Astrocyte (in vitro differentiated cells and primary cell): ENCODE measurements at places on chromosomes 5 and 9. TPM values are rescaled to one million over a fixed set of nuclear protein-coding genes. Genes with fewer than 3 reads are reported as not detected.

DNA sequence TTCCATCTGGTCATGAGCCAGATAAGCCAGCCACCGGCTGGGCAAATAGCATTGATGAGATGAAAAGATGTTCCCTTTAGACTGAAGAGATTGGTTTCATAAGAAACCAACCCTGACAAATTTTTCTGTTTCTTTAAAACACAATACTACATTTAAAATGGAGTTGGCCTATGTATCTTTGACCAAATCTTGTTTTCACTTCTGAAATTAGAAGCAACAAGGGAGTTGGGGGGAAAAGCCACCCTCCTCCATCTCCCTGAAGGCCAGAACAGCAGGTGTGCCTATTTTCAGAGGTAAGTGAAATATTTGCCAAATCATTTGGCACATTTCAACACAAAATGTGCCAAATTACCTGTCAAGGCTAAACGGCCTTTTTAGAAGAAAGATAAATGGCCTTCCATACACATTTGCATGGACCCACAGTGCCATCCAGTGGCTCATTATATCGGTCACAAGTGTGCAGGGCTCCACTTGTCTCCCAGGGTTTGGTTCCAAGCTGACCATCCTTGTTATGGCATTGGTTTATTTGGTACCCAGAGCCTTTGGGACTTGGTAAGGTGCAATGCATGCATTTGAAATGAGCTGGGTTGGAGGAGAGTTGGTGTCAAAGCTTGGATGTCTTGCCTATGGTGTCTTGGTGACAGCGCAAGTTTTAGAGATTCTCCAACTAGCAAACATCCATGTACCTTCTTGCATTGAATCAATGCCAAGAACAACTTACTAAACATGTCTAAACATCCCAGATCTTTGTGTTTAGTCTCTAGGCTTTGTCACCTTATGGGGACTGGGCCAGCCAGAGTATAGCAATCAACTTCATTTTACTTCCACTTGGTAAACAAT is 372.0 kb upstream of the KIF2A start:
- DNase-seq: peak; percentile 36

DNA sequence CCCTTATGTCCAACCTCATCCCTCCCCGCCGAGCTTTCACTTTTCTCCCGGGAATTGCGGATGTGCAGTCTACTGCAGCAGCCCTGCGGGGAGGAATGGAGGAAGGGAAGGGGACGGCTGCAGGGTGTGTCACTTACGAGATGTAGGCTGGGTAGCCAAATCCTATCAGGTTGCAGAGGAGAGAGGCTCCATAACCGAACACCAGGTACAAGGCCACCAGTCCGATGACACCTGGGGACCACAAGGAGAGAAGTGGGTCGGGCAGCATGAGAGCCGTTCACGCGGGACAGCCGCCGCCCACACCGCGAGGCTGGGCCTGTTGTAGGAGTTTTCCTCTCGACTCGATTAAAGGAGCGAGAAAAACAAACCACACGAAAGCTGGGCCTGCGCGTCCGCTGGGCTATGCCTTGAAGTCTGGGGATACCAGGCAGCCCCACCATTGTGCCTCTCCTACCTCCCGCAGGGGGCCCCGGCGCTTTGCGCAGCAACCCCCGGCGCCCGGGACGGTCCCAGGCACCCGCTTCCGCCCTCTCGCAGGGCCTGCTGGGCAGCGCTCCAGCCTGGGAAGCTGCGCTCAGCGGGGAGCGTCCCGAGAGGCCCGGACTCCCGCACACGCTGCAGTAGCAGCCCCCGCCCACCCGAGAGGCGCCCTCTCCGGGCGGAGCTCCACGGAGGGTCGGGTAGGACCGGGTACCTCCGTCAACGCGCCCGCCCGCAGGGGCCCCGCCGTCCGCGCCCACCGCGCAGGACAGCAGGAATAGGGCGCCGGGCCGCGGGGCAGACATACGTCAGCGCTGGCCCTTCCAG is 798 bp downstream of the REEP5 start:
- peak; percentile 53 for DNase-seq

GRCh38 chr9:129604766-129605163 is 16.1 kb downstream of the C9orf50 start:
- no peak for DNase-seq

- DNase-seq: no peak
These were observed 28.2 kb downstream of the COL15A1 start for GRCh38 chr9:98971915-98972223.

- DNase-seq: no peak
These were observed 10.6 kb downstream of the MYOZ3 start for GRCh38 chr5:150671509-150672236.

CCL27 gene
- 0.52 TPM in 1 of 2 replicates, not detected in the other for total RNA-seq

NRARP gene
- total RNA-seq: 6.9 and 7.3 TPM in 2 replicates

CTNNAL1 gene
- total RNA-seq: 25.5 and 35.1 TPM in 2 replicates
